ENCODE measurements at places on chromosomes 5 and 9. TPM values are rescaled to one million over a fixed set of nuclear protein-coding genes. Genes with fewer than 3 reads are reported as not detected.

The PCDHA1 gene
- total RNA-seq: not detected

The PPP2R2B gene
- total RNA-seq: 0.14 TPM

DNA sequence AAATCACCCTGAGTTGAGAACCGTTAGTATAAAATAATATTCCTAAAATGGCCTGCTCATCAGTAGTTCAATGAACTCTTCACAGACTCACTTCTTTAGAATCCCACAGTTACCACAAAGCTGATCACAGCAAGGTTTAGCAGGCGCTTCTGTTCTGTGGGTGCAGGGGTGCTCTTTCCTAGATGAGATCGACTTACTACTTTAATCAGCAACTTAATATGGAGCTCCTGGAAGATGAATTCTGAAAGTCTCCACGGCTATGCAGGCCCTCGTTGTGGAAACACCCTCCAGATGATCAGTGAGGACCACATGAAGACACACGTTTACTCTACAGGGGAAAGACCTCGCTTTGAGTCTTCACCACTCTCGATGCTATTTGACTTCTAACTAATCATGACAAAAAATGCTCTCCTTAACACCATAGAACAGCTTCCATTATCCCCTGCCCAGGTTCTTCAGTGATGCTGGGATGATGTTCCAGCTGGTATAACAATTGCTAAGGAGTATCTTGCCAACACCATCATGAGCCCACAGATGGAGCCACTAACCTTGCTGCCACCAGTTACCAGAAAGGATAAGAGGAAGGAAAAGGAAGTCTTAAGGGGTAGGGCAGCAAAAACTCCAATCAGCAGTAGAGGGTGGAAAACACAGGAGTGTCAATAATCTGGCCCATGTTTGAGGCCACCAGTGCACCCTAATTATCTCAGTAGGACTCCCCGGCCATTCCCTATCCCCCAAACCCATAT is 17.9 kb upstream of the GPX8 start:
- no peak for DNase-seq

GRCh38 chr9:70587201-70587600 is 172.7 kb upstream of the KLF9 start:
- no peak for DNase-seq

Measured in foreskin keratinocyte (primary cell).